Aorta (tissue), 5 donors: ENCODE measurements at places on chromosomes 16 and 17. TPM values are rescaled to one million over a fixed set of nuclear protein-coding genes. Genes with fewer than 3 reads are reported as not detected.

Gene EVPLL
- total RNA-seq = not detected

Gene NPIPA2
- 12.7 TPM for total RNA-seq

Gene GPR179
- total RNA-seq = not detected

Gene NACA2
- total RNA-seq = not detected

Gene CHST4
- not detected for total RNA-seq
